Left renal pelvis (tissue), 4 donors: ENCODE measurements at places on chromosomes 13 and 19. TPM values are rescaled to one million over a fixed set of nuclear protein-coding genes. Genes with fewer than 3 reads are reported as not detected.

GRCh38 chr19:49854378-49855263 is 3.7 kb downstream of the PTOV1 start:
- DNase-seq = no peak

DNA sequence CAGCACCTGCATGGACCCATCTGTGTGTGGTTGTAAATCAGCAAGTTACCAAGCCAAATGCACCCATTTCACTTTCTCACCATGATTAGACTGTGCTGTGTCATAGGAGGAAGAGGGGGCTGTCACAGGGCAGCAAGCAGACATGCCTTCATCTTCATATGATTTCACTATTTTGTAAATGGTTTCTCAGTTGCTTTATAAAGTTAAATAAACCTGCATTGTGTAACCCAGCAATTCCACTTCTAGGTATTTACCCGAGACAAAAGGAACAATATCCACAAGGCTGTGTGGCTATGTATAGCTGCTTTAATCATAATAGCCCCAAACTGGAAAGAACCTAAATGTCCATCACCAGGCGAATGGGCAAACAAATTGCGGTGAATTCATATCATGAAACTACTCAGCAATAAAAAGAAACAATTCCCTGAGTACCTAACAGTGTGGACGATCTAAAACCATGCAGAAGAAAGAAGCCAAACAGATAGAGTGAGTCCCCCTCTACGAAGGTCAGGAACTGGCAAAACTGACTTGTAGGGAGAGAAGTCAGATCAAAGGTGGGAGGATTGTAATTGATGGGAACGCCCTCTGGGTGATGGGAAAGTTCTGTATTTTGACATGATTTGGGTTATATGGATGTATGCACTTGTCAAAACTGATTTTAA is 185.4 kb downstream of the COL4A1 start:
- no peak for DNase-seq

DNA sequence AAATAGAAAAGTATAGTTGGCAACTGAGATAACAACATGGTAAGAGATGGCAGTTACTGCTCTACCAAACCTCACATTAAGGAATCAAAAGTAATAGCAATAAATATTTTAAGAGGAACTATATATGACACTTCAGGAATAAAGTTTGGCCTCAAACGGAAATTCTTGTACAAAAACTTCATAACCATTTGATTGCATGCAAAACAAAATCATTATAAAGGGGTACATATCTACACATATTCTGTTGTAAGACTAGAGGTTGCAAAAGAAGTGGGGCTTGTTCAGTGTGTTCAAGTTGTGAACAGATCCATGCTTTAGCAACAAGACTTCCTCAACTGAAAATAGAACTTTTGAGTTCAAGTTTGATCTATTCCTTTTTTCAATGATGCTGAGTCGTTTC is 133.5 kb upstream of the MIR17HG start:
- no peak for DNase-seq

GRCh38 chr13:41145136-41145908 is 12.7 kb upstream of the KBTBD6 start:
- no peak for DNase-seq

- DNase-seq = no peak
Observed at GRCh38 chr13:111383591-111384440, 63.4 kb downstream of the TEX29 start.

DNA sequence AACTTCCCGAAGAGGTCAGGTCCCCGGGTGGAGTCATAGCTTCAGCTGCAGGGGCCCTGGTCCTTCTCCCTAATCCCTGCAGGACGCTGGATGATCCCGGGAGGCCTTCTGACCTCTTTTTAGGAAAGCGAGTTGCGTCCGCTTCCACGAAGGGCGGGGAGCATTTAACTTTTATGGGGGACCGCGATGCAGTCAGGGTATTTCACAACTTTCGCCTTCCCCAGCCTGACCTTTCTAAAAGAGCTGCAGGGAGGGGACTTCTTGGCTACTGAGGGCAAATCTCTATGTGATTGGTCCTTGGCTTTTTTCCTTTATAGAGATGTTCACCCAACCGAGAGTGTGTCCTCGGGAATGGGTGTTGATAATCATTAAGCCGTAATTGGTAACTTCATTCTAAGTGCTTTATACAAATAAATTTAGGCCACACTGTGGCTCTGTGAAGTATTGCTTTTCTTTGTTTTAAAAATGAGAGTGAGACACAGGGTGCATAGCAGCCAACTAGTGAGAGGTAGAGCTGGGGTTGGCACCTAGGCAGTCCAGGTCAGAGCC is 778 bp downstream of the ZNF230 start:
- no peak for DNase-seq

DNA sequence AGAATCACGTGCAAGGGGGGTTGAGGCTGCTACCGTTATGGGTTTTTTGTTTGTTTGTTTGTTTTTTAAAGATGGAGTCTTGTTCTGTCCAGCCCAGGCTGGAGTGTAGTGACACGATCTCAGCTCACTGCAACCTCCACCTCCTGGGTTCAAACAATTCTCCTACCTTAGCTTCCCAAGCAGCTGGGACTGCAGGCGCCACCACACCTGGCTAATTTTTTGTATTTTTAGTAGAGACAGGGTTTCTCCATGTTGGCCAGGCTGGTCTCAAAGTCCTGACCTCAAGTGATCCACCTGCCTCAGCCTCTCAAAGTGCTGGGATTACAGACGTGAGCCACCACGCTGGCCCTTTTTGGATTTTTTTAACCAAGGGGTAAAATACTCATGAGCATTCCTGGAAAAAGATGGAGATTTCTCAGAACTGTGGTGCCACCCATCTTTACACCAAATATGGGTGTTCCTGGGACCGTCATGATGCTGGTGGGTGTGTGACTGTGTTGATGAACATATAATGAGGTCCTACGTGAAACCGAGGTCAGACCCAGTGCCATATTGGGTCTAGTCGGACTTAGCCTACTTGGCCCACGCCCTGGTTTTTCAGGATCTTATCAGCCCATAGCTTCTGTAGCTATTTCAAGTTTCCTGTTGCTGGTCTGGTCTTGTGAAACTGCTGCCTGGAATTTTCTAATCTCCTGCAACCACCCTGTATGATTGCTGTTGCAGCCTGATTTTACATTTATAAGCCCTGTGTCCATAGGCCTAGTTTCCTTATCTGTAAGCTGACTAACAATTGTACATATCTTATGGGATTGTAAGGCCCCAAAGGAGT is 6.2 kb downstream of the PPP1R15A start:
- DNase-seq = no peak

DNA sequence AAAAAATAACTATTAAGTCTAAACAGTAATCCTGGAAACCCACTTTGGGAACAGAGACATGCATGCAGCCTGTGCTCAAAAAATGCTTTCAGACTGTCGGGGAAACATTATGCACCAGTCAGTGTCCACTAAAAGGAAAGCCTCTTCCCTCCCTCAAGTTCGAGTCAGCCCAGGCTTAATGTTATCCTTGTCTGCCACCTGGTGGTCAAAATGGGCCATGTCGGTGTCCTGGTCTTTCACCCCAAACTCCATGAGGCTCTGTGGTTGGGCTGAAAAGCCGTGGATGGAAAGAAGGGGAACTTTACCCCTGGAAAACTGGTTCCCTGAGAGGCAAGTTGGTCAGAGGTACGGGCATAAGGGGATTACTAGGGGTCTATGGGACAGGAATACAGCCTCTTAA is 88.4 kb upstream of the ZNF492 start:
- DNase-seq = peak; percentile 31

GRCh38 chr13:53144826-53145225 is 116.2 kb downstream of the OLFM4 start:
- no peak for DNase-seq

GRCh38 chr13:20401531-20401930 is 124.1 kb downstream of the CRYL1 start:
- no peak for DNase-seq

DNA sequence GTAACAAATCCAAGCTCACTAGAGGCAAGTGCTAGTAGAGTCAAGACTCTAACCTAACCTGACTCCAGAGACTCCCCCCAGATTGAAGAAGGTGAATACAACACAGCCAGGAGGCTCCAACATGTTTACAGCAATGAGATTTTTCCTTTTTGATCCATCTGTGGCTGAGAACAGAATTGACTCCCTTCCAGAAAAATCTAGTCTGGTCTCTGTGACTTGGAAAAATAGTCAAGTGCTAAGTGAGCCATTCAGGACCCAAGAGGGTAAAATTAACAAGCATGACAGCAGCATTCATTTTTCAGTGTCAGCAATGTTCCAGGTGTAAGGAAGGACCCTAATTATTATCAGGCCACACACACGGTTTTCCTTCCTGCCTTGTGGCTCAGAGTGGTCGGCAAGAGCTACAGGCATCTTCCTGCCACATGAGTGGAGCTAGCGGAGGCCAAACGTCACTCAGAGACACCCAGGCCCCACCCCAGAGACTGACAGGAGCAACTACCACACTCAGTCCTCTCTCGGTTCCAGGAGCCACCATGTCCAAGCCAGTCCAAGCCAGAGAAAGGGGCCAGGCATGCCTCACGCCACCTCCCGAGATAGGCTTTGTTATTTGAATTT is 395.1 kb downstream of the FOXO1 start:
- DNase-seq = no peak

DNA sequence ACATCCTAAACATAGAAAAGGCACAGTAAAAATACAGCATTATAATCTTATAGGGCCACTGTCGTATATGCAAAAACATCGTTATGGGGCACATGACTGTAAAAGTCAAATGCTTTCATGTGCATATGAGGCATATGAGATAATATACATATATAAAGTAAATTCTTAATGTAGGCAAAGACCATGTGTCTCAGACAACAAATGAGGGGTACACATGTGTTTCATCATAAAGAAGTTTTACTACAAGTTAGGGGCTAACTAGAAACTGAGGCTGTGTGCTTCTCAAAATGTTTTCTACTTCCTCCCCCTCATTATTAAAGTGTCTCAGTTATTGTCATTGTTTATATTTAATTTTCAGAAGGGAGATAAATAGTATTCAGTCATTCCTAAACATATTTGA is 309.6 kb downstream of the SHISA2 start:
- no peak for DNase-seq

Gene PTH2
- not detected for polyA plus RNA-seq

Gene IQCN
- 7.3 TPM for polyA plus RNA-seq

Gene SERP2
- polyA plus RNA-seq = 13.0 TPM

Gene NLRP9
- polyA plus RNA-seq = 0.10 TPM

Gene FFAR2
- polyA plus RNA-seq = 0.20 TPM

Gene MUC16
- polyA plus RNA-seq = 0.17 TPM

Gene SLC10A2
- 0.76 TPM for polyA plus RNA-seq

Gene TMEM221
- polyA plus RNA-seq = 5.9 TPM

Gene FGF21
- polyA plus RNA-seq = not detected

Gene S1PR2
- 11.7 TPM for polyA plus RNA-seq

Gene CEACAM3
- polyA plus RNA-seq = not detected

Gene ZNF628
- polyA plus RNA-seq = 4.0 TPM
